Stimulated activated CD4-positive, alpha-beta T cell treated with anti-CD3 and anti-CD28 coated beads, Interleukin-12 subunit alpha, Interleukin-12 subunit beta, amount 100 ng/mL, for 4 hours (primary cell): ENCODE measurements at places on chromosomes 4 and X.

DNA sequence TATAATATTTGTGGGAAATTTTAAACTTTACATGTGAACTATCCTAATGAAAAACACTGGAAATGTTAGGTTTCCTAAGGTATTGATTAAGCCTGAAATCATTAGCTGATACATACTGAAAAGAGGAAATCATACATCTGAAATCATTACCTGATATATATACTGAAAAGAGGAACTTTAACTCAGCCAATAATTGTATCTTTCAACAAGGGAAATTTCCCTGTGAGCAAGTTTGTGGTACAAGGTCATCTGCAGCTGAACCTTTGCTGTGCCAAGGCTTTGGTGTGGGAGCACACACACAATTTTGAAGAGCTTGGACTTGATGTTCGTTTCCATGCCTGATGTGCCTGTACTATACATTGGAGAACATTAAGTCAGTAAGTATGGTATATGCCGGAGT lies 131.9 kb upstream of the USP9X start:
- no peak for DNase-seq

GRCh38 chr4:27666943-27667342 lies 806.3 kb downstream of the STIM2 start:
- no peak for DNase-seq

- DNase-seq, result no peak
Observed at GRCh38 chr4:139934708-139935195, 219.2 kb downstream of the MAML3 start.

- DNase-seq, result no peak
Observed at GRCh38 chr4:107283587-107284559, 247.8 kb upstream of the DKK2 start.

DNA sequence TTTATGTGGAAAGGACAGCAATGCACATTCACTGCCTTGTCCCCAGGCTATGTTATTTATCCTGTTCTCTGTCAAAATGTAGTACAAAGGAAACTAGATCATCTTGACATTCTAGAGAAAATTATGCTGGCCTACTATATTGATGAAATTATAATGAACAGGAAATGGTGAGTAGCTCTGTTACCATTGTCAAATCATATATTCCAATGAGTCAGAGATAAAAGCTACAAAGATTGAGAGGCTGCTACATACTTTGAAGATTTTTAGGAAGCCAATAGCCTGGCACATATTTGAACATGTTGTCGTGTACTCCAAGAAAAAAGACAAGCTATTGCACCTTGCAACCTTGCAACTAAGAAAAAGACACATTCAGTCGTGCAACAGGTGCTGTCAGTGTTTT lies 52.7 kb upstream of the TET2 start:
- DNase-seq, result no peak

DNA sequence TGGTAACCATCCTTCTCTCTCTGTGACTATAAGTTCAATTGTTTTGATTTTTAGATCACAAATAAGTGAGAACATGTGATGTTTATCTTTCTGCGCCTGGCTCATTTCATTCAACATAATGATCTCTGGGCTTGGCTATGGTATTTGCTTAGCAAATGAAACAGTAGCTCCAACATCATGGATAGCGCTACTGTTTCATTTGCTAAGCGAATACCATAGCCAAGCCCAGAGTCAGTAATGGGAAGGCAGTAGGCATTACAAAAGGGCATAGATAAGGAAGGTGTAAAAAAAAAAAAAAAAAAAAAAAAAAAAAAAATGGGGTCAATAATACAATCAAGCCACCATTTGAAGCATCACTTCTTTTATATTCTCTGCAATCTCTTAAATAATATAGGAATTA lies 469.0 kb upstream of the ATOH1 start:
- no peak for DNase-seq

- no peak for DNase-seq
Observed at GRCh38 chrX:155889328-155889727, 8.2 kb downstream of the VAMP7 start.

GRCh38 chrX:139078761-139079280 lies 367.3 kb upstream of the FGF13 start:
- DNase-seq, result no peak

- no peak for DNase-seq
Observed at GRCh38 chrX:153226344-153227185, 47.5 kb downstream of the MAGEA1 start.
